ENCODE measurements at places on chromosomes 1 and 21. TPM values are rescaled to one million over a fixed set of nuclear protein-coding genes. Genes with fewer than 3 reads are reported as not detected.

GRCh38 chr1:74586253-74586897, 74.0 kb upstream of the LRRC53 start:
- no peak for DNase-seq

DNA sequence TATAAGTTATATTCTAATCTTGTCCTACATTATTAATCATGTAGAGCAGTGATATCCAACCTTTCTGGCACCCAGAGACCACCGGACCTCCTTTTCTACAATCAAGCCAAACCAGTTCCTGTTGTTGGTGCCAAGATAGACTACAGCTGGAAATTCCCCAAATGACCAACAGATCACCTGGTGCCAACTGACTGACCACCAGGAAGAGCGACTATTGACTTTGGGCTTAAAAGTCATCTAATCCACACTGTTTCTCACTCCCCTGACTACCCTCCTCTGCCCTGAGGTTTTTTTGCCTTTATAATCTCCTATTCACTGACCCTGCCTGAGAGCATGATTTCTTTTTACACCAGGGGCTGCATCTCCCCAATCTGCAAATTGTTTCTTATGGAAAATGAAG, 425.2 kb downstream of the TTLL7 start:
- no peak for DNase-seq

- DNase-seq: no peak
Observed at GRCh38 chr1:51966559-51966958, 23.9 kb downstream of the RAB3B start.

DNA sequence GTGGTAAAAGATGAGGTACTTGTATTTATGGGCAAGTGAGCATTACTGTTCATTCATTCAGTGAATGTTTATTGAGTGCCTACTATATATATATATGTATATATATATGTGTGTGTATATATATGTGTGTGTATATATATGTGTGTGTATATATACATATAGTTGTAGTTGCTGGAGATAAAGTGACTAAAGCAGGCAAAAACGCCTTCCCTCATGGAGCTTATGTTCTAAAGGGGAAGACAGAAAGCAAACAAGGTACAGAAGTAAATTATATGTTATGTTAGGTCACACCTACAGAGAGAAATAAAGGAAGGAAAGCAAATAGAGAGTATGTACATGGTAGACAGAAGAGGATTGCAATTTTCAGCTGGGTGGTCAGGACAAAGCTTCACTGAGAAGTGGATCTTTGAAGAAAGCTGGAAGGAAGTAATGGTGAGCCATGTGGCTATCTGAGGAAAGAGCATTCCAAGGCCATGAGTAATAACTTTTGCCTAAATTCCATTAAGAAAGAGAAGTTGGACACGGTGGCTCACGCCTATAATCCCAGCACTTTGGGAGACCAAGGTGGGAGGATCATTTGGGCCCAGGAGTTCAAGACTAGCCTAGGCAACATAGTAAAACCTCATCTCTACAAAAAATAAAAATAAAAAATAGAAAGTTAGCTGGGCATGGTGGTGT, 33.5 kb upstream of the KLF17 start:
- DNase-seq: no peak

DNA sequence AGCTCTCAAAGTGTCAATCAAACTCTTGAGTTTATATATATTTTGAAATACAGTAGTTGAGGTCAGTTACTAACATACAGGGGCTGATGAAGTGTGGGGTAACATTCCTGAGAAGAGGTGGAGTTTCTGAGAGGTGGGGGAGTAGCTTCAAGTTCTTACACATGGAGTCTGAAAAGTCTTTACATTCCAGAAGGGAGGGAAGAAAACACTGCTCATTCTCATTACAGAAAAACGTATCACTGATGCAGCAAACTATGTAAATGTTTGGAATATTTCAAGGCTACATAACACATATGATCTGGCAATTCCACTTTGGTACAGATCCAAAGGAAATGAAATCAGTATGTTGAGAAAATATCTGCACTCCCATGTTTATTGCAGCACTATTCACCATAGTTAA, 1065.8 kb upstream of the B3GALT2 start:
- no peak for DNase-seq

Gene IL12RB2
- total RNA-seq: 0.98 TPM

Gene GPR25
- 2.7 TPM for total RNA-seq

Gene KRTAP21-2
- total RNA-seq: not detected

Gene C8A
- total RNA-seq: not detected

Gene GPR37L1
- total RNA-seq: not detected

Gene POGK
- 16.1 TPM for total RNA-seq

Gene FAM151A
- total RNA-seq: not detected

All from CD4-positive, alpha-beta T cell (primary cell).